ENCODE measurements at places on chromosomes 1 and 21. TPM values are rescaled to one million over a fixed set of nuclear protein-coding genes. Genes with fewer than 3 reads are reported as not detected.

The MAEL gene
- total RNA-seq, result not detected

The PTAFR gene
- 0.54 TPM for total RNA-seq

The PAQR6 gene
- total RNA-seq, result 10.8 TPM

The IFI44L gene
- not detected for total RNA-seq

The VAV3 gene
- 25.8 TPM for total RNA-seq

The CELA3B gene
- total RNA-seq, result not detected

The C1QB gene
- total RNA-seq, result not detected

The LCE2C gene
- total RNA-seq, result not detected

The CFHR3 gene
- not detected for total RNA-seq

The PGBD5 gene
- 72.4 TPM for total RNA-seq

The OLFML2B gene
- 56.5 TPM for total RNA-seq

The GUCA2A gene
- total RNA-seq, result not detected

The ANGPTL3 gene
- not detected for total RNA-seq

The UTS2 gene
- not detected for total RNA-seq

The ZBTB37 gene
- 11.7 TPM for total RNA-seq

All from glutamatergic neuron (in vitro differentiated cells).